ENCODE measurements at places on chromosomes 4 and X.

DNA sequence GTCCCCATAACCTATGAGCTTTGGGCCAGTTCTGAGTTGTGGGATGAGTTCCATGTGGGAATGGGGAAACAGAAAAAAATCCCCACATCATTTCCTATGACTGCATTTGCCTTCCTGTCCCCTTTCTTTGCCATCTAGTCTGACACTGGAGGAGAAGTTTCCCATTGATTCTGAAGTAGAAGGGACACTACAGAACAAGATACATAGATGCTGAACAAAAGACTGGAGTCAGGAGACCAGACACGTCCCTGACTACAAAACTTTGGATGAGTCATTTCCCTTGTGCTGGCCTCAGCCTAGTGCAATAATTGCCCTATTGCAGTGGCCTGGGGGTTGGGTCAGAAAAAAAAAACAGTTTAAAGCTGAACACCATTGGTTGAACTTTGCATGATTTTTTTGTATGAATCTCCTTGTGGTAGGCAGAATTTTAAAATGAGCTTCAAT, 22.1 kb downstream of the BEX3 start:
- DNase-seq: no peak
- H3K4me3 ChIP-seq: no peak overlapping the region
- H3K36me3 ChIP-seq: no peaks in the 10 kb centered on the region
- no peak overlapping the region for H3K27ac ChIP-seq

DNA sequence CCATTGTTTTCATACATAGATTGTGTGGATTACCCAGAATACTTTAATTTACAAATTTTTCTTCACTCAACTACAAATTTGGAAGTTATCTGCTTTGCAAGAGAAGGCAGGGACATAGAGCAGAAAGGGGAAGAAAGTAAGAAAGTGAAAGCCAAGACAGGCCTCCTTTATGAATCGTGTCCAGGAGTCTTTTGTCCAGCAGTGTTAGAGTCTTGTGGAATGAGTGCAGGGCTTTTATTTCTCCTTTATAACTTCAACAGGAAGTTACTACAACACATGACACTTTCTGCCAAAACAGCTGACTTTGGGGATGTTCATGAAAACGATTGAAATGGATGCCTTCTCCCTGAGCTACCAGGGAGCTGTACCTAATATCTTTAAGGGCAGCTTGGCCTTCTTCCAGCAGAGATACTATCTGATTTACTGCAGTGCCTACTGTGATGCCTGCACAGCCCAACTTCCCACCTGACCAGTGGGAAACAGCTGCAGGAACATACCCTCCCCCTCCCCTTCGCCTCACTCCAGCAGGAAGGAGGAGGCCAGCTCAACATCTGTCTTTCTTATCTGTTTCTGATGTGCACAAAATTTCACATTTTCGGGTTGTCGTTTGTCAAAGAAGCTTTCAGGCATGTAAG, 557.7 kb upstream of the SLIT2 start:
- no peaks in the 10 kb centered on the region for H3K4me1 ChIP-seq
- no peak overlapping the region for H3K4me3 ChIP-seq
- H3K36me3 ChIP-seq: no peaks in the 10 kb centered on the region
- DNase-seq: no peak
- no peaks in the 10 kb centered on the region for H3K27me3 ChIP-seq

DNA sequence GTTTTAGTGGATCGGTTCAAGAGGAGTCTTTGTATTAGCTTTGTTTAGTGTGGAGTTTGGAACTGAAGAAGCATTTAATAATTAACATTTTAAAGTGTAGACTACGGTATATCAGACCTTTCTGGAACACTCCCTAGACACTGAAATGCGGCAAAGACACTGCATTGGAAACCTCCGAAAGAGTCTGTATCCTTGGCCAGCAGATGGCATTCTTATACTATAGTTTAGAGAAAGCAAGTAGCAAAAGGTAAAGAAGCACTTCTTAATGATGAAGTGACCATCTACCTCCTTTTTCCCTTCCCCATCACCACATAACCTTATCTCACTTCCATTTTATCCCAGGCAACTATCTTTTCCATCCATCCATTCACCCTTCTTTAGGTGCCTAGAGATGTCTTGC, 7.6 kb downstream of the FABP2 start:
- H3K4me1 ChIP-seq: no peaks in the 10 kb centered on the region
- H3K27me3 ChIP-seq: no peaks in the 10 kb centered on the region
- no peak overlapping the region for H3K4me3 ChIP-seq
- DNase-seq: no peak
- no peak overlapping the region for H3K27ac ChIP-seq
- no peaks in the 10 kb centered on the region for H3K36me3 ChIP-seq

DNA sequence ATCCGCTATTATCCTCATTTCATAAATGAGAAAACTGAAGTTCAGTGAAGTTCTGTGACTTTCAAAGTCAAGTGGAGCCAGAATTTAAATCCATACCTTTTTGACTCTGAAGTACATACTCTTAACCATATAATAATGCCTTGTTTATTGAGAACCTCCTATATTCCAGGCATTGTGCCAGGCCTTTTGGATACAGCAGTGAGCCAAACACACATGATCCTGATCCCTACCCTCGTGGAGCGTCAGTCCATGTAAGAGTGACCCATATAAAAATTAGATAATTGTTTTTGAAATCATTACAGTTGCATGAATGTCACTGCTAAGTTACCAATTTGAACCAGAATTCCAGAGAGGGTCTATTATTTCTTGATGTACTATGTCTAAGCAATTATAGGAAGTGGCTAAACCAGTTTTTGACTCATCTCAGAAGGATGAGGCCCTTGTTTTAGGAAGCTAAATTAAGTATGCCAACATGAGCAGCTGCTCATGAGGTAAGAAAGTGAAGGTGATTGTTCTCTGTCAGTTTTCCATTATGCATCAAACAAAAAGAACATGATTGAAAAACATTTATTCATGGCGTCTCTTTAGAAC, 289.5 kb downstream of the GLUD2 start:
- H3K4me1 ChIP-seq: peaks cover 3% of the 10 kb centered on the region
- no peaks in the 10 kb centered on the region for H3K36me3 ChIP-seq
- H3K4me3 ChIP-seq: no peak overlapping the region
- H3K27ac ChIP-seq: no peak overlapping the region

GRCh38 chr4:142579443-142579842, 266.7 kb downstream of the INPP4B start:
- H3K36me3 ChIP-seq: no peaks in the 10 kb centered on the region
- H3K4me1 ChIP-seq: no peaks in the 10 kb centered on the region
- no peak for DNase-seq
- H3K27ac ChIP-seq: no peak overlapping the region
- no peak overlapping the region for H3K4me3 ChIP-seq
- H3K27me3 ChIP-seq: no peaks in the 10 kb centered on the region

DNA sequence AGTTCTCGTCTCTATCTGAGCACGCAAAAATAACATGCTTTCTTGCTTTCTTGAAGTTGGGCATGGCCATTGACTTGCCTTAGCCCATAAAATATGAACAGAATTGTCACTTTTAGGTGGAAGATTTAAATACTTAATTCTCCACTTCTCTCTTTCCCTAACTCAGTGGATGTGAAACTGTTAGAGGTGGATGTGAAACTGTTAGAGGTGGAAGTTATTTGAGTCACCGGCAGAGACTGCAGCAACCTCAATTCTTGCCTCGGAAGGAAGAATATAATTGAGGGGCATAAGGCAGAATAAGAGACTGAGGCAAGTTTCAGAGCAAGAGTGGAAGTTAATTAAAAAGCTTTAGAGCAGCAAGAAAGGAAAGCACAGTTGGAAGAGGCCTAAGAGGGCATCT, 2.8 kb upstream of the PARM1 start:
- H3K4me1 ChIP-seq: peaks cover 16% of the 10 kb centered on the region
- H3K27ac ChIP-seq: no peak overlapping the region
- DNase-seq: no peak
- no peak overlapping the region for H3K4me3 ChIP-seq

DNA sequence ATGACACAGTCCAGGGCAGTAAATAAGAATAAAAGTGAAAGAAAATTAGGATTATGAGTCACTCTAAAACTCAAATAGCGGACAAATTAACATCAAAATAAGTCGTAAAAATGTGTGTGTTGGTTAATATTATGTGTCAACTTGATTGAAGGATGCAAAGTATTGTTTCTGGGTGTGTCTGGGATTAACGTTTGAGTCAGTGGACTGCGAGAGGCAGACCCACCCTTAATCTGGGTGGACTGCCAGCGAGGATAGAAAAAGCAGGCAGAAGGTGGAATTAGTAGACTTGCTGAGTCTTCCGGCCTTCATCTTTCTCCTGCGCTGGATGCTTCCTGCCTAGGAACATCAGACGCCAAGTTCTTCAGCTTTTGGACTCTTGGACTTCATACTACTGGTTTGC, 324.3 kb upstream of the PCDH10 start:
- H3K36me3 ChIP-seq: no peaks in the 10 kb centered on the region
- H3K4me3 ChIP-seq: no peak overlapping the region
- no peak overlapping the region for H3K27ac ChIP-seq
- no peaks in the 10 kb centered on the region for H3K4me1 ChIP-seq
- no peaks in the 10 kb centered on the region for H3K27me3 ChIP-seq
- DNase-seq: no peak

DNA sequence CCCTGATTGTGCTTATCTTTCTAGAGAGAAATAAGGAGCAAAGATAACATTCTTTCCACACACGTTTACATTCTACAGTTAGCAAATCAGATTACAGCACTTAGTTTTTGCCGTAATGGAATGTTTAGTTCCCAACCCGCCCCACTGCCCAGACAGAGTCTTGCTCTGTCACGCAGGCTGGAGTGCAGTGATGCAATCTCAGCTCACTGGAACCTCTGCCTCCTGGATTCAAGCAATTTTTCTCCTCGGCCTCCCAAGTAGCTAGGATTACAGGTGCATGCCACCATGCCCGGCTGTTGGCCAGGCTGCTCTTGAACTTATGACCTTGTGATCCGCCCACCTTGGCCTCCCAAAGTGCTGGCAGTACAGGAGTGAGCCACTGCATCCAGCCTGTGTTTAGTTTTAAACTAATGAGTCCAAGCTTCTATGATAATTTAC, 8.4 kb upstream of the PRPS1 start:
- no peaks in the 10 kb centered on the region for H3K36me3 ChIP-seq
- no peak overlapping the region for H3K27ac ChIP-seq

- no peak overlapping the region for H3K4me3 ChIP-seq
- H3K4me1 ChIP-seq: no peaks in the 10 kb centered on the region
- H3K27me3 ChIP-seq: no peaks in the 10 kb centered on the region
- H3K36me3 ChIP-seq: no peaks in the 10 kb centered on the region
- no peak overlapping the region for H3K27ac ChIP-seq
Measured at GRCh38 chr4:182854466-182854865, 62.7 kb downstream of the DCTD start.

DNA sequence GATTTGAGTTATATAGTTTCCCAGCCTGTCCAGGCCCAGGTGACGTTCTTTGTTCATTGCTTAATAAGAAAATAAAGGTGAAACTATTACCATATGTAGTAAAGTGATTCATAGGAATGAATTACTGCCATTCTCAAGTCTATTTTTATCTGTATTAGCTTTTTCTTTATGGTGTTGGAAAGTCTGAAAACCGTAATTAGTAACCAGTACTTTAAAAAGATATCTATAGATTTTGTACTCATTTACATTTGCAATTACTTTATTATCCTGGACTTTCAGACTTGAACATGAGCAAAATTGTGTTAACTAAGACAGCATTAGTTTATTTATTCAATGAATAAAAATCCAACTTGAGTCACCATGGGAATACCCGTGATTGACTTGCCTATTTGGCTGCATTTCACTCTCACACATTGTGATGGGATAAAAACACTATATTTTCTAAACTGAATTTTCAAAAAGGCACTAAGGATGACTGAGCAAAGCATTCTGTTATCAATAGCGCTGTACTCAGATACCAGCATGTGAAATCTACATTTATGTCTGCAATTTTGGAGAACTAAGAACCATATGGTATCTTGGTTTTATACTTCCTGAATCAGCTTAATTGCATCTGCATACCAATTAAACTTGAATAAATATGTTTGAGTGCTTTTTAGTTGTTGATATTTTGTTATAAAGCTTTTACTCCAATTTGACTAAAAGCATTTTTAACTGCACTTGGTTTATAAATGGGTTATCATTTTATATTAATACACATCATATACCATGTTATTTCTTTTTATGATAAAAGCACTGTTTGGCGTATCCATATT, 154.6 kb downstream of the CCSER1 start:
- no peaks in the 10 kb centered on the region for H3K36me3 ChIP-seq
- no peak overlapping the region for H3K4me3 ChIP-seq
- no peak for DNase-seq
- H3K27me3 ChIP-seq: no peaks in the 10 kb centered on the region

DNA sequence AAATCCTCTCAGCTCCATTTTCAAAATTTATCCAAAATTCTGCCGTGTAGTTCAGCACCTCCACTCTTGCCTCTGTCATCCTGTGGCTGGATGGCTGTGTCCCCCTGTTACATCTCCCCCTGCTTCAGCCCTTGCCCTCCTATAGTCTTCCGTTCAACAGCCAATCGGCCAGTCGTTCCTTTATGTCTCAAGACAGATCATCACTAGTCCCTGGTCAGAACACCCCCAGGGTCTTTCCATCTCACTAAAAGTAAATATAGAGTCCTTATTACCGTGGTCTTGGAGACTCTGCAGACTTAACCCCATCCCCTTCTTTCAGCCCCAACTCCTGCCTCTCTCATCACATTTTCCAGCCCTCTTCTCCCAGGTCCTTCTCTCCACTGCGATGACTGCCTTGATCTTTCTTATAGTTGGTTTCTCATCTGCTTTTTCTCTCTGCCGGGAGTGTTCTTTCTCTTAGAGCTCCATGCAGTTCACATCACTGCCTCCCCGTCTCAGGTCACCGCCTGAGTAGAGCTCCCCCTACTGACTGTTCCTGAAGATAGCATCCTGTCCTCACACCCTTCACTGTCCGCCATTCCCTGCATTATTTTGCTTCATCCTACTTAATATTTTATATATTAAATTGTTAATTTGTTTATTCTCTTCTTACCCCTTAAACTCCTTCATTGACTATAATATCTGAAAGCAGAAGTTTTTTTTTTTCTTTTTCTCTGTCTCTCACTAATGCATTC, 736.9 kb upstream of the MAGEB2 start:
- no peaks in the 10 kb centered on the region for H3K27me3 ChIP-seq
- H3K4me3 ChIP-seq: no peak overlapping the region
- no peaks in the 10 kb centered on the region for H3K36me3 ChIP-seq
- no peak for DNase-seq
- H3K4me1 ChIP-seq: no peaks in the 10 kb centered on the region

DNA sequence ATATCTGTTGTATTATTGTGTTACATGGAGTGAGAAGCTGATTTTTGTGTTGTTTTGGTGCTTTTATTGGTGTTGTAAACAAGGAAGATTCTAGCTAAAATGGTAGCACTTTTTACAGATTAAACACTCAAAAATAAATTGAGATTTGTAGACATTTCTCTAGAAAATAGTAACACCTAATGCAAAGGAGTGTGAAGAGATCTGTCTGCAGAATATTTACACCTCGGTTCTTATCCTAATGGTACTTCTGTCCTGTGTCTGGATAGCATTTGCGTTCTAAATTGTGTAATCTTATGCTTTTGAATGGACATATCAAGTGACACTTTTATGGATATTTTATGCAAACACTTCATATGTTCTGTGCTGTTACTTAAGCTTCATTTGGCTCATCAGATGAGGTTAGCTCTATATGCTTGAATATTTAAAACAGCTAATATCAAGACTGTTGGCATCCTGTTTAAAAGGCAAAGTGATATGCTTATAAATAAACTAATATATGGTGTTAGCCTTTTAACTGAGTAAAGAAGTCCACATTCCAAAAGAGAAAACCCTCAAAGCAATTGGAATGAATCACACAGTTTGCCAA, 6.0 kb downstream of the PCDH7 start:
- H3K4me1 ChIP-seq: peaks cover 27% of the 10 kb centered on the region
- peak overlapping the region; percentile 19 for H3K27ac ChIP-seq
- no peak for DNase-seq

- no peak overlapping the region for H3K4me3 ChIP-seq
- H3K4me1 ChIP-seq: peaks cover 15% of the 10 kb centered on the region
- H3K27me3 ChIP-seq: no peaks in the 10 kb centered on the region
- DNase-seq: no peak
- no peaks in the 10 kb centered on the region for H3K36me3 ChIP-seq
Measured at GRCh38 chr4:78770091-78770642, 6.0 kb upstream of the BMP2K start.

Data from keratinocyte (primary cell).